ENCODE measurements at places on chromosomes 11 and 22. TPM values are rescaled to one million over a fixed set of nuclear protein-coding genes. Genes with fewer than 3 reads are reported as not detected.

Gene ENTHD1
- polyA plus RNA-seq, result not detected

DNA sequence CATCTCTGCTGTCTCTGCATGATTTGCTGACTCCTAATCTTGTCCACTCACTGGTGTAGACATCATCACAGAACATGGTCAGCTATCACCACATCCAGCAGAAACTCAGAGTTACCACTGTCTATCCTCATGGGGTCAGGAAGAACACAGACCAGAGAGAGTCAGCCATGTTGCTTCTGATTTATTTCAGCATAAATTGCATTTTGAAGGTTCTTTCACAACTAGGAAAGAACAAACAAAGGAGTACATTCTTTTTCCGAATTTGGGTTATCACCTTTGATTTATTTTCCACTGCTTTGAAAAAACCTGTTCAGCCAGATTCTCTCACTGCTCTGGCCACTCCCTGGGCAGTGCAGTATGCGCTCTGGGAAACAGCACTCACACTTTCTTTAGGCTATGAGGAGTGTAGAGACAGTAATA is 172.0 kb upstream of the MTMR2 start:
- no peaks in the 10 kb centered on the region for H3K36me3 ChIP-seq
- peaks cover 13% of the 10 kb centered on the region for H3K4me1 ChIP-seq
- H3K4me3 ChIP-seq, result no peak overlapping the region
- no peak overlapping the region for H3K27ac ChIP-seq

DNA sequence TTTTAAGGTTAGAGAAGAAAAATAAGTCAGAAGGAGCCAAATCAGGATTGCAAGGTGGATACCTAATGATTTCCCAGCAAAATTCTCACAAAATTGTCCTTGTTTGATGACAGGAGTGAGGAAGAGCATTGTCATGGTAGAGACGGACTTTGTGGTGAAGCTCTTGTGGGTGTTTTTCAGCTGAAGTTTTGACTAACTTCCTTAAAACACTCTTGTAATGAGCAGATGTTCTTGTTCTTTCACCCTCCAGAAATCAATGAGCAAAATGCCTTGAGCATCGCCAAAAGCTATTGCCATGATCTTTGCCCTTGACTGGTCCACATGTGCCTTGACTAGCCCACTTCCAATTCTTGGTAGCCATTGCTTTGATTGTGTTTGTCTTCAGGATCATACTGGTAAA is 20.0 kb downstream of the CALCB start:
- no peaks in the 10 kb centered on the region for H3K36me3 ChIP-seq
- no peak overlapping the region for H3K27ac ChIP-seq
- DNase-seq, result no peak
- H3K27me3 ChIP-seq, result no peaks in the 10 kb centered on the region
- no peak overlapping the region for H3K4me3 ChIP-seq
- H3K4me1 ChIP-seq, result no peaks in the 10 kb centered on the region

- no peaks in the 10 kb centered on the region for H3K4me1 ChIP-seq
- no peaks in the 10 kb centered on the region for H3K27me3 ChIP-seq
- no peak for DNase-seq
- H3K36me3 ChIP-seq, result no peaks in the 10 kb centered on the region
Measured at GRCh38 chr11:119639642-119640205, 89.3 kb downstream of the NECTIN1 start.

DNA sequence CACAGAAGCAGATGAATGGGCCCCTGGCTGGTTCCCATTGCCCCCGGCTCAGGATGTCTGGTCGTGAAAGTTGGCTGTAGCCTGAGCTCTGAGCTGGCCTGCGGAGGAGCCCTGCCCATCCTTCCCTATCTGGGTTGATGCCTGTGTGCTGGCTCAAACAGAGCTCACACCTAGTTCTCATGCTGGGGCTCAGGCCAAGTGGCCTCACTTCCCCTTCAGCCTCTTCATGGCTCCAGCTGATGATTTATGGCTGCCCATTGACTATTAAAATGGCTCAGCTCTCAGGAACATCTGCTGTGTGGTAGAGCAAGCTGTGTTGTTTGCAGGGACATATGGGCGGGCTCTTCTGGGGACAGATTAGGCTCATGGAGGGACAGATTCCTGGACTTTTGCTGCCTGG is 64.7 kb downstream of the ADAMTS15 start:
- H3K4me1 ChIP-seq, result peaks cover 6% of the 10 kb centered on the region
- DNase-seq, result no peak
- H3K27me3 ChIP-seq, result no peaks in the 10 kb centered on the region
- no peak overlapping the region for H3K4me3 ChIP-seq
- no peaks in the 10 kb centered on the region for H3K36me3 ChIP-seq
